Regular cardiac myocyte (primary cell): ENCODE measurements at places on chromosomes 6 and 20. TPM values are rescaled to one million over a fixed set of nuclear protein-coding genes. Genes with fewer than 3 reads are reported as not detected.

The C6orf163 gene
- total RNA-seq = 0.77 and 2.0 TPM in 2 replicates

The GPSM3 gene
- 1.5 and 1.7 TPM in 2 replicates for total RNA-seq

The FAM162B gene
- 19.9 and 23.7 TPM in 2 replicates for total RNA-seq

The WFDC10B gene
- not detected in 2 replicates for total RNA-seq

The PNLDC1 gene
- total RNA-seq = 0.19 and 0.56 TPM in 2 replicates

The MYCT1 gene
- total RNA-seq = 19.7 and 22.2 TPM in 2 replicates

The BCAS1 gene
- under 0.01 and 0.19 TPM in 2 replicates for total RNA-seq

The PRDM13 gene
- total RNA-seq = not detected in 2 replicates

The FOXA2 gene
- not detected in 2 replicates for total RNA-seq

The CLDN20 gene
- total RNA-seq = not detected in 2 replicates

The RUNX2 gene
- 0.77 and 1.7 TPM in 2 replicates for total RNA-seq

The SLC17A2 gene
- total RNA-seq = not detected in 2 replicates

The TFAP2A gene
- total RNA-seq = 0.85 TPM in 1 of 2 replicates, not detected in the other

The SOBP gene
- total RNA-seq = 4.6 and 11.6 TPM in 2 replicates

The MAP7 gene
- total RNA-seq = 0.58 and 1.4 TPM in 2 replicates

The HINT3 gene
- total RNA-seq = 18.0 and 36.9 TPM in 2 replicates

The SLC52A3 gene
- total RNA-seq = not detected in 2 replicates

The SEMG1 gene
- not detected in 2 replicates for total RNA-seq

The C4B gene
- 1.9 and 4.5 TPM in 2 replicates for total RNA-seq

The RXRB gene
- 22.8 and 23.8 TPM in 2 replicates for total RNA-seq

The RAB32 gene
- total RNA-seq = 132 and 164 TPM in 2 replicates

The VSTM2L gene
- total RNA-seq = 2.5 and 3.7 TPM in 2 replicates

The POLR1H gene
- total RNA-seq = 25.9 and 39.7 TPM in 2 replicates

The SYNDIG1 gene
- total RNA-seq = 0.58 and 1.4 TPM in 2 replicates

The FNDC1 gene
- 0.19 and 1.1 TPM in 2 replicates for total RNA-seq

The TRIM10 gene
- under 0.01 TPM in 1 of 2 replicates, not detected in the other for total RNA-seq

The GHRH gene
- total RNA-seq = not detected in 2 replicates

The ZFP57 gene
- total RNA-seq = not detected in 2 replicates

The RRAGD gene
- total RNA-seq = 0.19 and 7.0 TPM in 2 replicates

The RHAG gene
- total RNA-seq = not detected in 2 replicates
